ENCODE measurements at places on chromosomes 7 and 10.

- peak; percentile 77 for DNase-seq
Measured at GRCh38 chr10:103685880-103686669, 169.3 kb downstream of the SH3PXD2A start.

DNA sequence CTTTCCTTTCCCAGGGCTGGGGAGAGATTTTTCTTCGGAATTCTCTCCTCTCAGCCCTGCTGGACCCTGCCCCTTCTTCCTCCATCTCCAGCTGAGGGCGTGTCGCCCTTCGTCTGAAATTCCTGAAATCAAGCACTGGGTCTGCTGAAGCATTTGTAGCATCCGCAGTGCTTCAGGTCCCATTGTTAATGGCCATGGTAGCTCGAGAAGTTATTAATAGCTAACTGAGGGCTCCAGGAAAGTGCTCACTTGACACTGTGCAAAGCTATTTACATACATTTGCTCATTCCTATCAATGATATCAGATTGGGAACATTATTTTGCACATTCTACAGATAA, 515 bp downstream of the FAM149B1 start:
- DNase-seq, result no peak

DNA sequence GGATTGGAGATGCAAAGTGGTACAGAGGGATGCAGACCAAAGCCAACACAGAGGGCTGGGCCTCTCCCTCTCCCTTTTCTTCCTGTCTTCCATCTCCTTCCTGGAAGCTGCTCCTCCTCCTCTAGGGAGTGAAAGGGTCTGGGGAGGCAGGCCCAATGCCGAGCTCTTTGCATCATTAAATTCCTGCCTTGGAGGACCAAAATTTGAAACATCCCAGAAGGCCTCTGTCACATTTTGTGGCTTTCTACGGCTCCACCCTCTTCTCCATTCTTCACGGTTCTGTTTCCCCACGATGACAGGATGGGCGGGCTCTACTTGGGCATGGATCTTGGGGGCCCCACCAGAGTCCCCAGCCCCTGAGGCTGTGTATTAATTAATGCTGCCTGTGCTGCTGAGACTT, 76.4 kb downstream of the NEURL1 start:
- DNase-seq, result no peak

GRCh38 chr10:75654772-75655171, 223.3 kb downstream of the LRMDA start:
- DNase-seq, result no peak

GRCh38 chr7:7812112-7812511, 93.7 kb upstream of the RPA3 start:
- no peak for DNase-seq

GRCh38 chr10:115001506-115002381, 63.7 kb downstream of the TRUB1 start:
- DNase-seq, result no peak

DNA sequence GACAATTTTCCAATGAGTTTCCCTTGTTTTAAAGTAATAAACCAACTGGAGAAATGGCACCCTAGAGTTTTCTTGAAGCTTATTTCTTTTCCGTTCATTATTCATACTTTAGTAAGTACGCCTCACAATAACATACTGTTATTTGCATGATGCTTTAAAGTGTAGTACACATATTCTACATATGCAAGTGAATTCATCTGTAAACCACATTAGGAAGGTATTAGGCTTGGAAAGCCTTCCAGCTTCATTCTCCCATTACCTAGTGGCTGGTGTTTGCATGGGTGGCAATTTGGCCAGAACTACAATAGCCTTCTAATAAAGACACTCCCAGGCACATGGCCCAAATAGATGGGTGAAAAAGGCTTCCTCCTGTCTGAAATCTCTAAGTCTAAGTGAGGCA, 45.5 kb upstream of the KIAA1217 start:
- DNase-seq, result no peak

DNA sequence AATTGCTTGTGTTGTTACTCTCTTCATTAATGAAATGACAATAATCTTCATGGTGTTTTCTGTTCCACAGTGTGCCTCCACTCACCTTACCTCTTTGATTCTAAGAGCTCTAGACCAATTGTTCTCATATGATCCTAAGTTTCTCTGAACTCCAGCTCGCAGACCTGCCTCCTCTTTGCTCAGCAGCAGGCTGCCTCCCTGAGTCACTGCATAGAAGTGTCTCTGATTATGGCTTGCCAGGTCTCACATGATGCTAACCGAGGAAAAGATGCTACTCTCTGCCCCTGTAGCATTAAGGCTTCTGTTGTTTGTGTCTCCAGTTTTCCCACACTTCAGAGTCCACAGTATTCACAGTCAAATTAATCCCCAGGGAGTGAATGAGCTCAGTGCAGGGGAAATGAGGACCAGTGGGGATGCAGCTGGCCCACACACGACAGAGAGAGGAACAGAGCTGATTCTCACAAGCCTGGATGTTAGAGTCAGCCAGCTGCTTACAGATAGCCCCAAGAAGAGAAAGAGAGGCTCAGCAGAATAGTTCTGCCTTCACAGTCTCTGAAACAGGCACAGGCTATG, 145.9 kb upstream of the EGR2 start:
- DNase-seq, result no peak

DNA sequence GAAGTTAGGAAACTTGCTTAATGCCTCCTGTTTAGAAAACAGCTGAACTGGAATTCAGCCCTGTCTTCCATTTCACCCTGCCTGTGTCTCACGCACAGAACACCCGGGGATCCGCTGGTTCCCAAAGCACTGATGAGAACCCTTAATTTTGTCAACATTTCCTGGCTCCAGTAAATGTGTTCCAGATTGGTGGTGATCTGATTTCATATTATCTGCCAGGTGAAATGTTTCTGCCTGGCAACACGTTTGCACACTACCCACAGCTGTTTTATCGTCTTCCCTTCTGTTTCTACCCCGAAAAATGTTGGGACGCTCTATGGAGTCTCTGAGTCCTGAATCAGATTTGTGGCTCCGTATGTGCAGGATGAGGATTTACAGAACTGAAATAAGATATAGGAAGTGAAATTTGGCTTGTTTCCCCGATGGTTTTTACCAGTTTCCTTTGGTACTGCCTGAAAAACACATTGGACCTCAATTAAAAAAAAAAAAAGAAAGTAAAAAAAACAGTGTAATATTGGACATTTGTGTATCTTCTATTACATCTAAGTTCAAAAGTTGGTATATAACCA, 29.0 kb downstream of the MRC1 start:
- DNase-seq, result no peak

- no peak for DNase-seq
Measured at GRCh38 chr7:112398534-112398933, 51.7 kb upstream of the IFRD1 start.

GRCh38 chr10:106387063-106387462, 777.4 kb downstream of the SORCS1 start:
- DNase-seq, result no peak
